ENCODE measurements at places on chromosomes 7 and 10.

DNA sequence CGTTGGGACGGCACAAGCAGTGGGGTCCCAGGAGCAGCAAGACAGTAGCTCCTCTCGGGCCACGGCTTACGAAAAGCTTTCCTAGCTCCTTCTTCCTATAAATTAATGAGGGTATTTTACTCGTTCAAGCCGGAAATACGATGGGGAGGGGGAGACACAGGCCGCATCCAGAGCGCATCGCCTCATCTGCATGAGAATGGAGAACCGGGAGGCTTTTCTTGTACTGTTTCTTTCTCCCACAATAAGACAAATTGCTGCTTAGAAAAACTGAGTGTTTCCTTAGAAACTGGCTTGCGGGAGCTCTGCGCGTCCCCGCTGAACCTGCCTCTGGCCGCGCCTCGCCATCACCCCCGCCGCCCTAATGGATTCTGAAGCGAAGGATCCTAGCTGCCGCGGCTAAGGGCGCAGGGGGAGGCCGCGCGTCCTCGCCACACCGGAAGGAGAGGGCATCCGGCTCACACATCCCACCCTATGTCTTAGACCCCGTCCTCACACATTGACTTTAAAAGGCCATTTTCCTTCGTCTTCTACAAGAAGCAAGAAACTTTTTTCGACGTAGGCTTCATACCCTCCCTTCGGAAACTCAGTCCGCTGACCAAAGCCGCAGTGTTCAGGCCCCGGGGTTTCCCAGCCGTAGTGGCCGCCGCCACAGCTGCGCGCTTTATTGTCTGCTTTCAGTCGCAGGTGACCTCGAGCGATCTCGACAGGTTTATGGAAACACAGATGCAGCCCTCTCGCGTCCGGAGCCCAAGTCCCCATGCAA, 8.8 kb downstream of the NXPH1 start:
- no peak for DNase-seq

DNA sequence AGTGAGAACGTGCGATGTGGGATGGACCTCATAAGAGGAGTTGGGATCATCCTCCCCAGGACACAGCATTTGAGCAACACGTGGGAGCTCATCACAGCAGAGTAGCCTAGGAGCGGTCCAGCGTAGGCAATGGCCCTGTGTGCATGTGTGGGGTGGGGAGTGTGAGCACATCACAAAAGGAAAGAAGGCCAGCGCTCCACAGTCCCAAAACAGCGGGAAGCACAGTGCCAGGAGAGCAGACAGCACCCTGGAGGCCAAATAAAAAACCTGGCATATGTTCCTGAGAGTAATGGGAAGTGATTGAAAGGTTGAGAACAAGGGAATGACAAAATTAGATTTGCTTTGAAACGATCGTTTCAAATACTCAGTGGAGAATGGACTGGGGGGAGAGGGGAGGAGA, 226.0 kb downstream of the C7orf25 start:
- no peak for DNase-seq

GRCh38 chr10:77911535-77912123, 14.9 kb downstream of the DLG5 start:
- DNase-seq, result no peak

DNA sequence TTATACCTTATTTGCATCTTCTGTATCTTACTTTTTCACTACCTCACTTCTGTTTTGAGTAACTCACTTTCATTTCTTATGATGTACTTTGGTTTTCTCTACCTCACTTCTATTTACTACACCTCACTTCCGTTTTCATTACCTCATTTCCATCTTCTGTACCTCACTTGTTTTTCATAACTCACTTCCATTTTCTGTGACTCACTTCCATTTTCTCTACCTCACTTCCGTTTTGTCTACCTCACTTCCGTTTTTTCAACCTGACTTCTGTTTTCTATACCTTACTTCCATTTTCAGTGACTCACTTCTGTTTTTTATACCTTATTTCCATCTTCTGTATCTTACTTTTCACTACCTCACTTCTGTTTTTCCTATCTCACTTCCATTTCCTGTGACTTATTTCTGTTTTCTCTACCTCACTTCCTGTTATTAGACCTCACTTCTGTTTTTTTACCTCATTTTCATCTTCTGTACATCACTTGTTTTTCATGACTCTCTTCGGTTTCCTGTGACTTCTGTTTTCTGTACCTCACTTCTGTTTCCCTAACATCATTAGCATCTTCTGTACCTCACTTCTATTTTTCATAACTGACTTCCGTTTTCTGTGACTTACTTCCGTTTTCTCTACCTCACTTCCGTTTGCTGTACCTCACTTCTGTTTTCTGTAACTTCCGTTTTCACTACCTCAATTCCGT, 493.1 kb upstream of the AKR1E2 start:
- DNase-seq, result no peak

DNA sequence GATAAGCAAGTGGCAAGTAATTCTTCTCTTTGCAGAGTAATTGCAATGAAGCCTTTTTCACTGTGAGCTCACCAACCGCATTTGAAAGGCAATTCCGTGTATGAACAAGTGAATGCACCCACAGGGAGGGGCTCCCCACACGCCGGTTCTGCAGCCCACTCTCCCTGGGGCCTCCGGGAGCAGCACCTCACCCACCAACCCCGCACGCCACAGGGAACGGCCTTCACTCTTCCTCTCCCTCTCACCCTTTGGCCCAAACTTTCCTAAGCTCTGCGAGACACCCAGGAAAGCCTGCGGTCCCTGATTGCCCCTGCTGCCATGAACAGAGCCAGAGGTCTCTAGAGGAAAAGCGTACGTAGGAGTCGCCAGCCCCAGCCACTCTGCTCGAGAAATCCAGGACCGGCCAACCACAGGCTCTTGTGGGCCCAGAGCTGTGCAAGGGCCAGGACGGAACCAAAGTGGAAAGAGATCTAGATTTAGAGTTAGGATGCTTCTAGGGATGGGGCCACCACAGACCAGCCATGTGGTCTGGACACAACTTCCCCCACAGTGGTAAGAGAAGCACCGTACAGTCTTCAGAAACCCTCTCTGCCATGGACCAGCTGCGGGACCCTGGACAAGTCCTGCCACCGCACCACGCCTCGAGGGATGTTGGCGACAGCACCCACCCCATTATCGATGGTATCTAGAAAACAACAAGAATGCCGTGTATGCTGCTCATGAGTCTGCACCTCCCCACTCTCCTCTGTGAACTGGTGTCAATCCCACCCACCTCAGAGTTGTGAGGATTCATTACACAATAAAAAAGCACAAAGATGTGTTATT, 3.6 kb downstream of the WDR86 start:
- no peak for DNase-seq

DNA sequence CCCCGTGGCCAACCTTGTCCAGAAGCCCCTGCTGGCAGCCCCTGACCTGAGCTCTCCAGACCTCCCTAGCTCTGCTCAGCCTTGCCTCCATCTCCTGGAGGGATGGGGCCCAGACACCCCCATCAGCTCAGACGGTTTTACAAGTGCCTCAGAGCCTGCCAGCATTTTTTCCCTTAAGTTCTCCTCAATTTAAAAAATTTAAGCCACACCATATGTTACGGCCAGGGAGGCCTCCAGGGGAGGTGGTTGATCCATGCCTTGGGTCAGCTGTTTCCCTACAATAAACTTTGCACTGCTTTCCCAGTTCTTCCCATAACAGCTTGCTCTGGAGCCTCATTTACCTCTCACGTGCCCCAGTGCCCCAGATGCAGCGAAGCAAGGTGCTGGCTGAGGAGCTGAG, 143.5 kb downstream of the RGS10 start:
- DNase-seq, result no peak

- peak; percentile 26 for DNase-seq
Observed at GRCh38 chr10:117248750-117249465, 8.0 kb downstream of the SLC18A2 start.
